DMS53 (cell line): ENCODE measurements at places on chromosomes 5 and 9.
A peak's percentile ranks its signal among the peaks of the same experiment; 100 is the strongest.

- DNase-seq, result no peak
These were observed 31.3 kb upstream of the STRBP start for GRCh38 chr9:123299558-123300126.

GRCh38 chr9:76602199-76602598, 143.2 kb downstream of the GCNT1 start:
- DNase-seq, result no peak

DNA sequence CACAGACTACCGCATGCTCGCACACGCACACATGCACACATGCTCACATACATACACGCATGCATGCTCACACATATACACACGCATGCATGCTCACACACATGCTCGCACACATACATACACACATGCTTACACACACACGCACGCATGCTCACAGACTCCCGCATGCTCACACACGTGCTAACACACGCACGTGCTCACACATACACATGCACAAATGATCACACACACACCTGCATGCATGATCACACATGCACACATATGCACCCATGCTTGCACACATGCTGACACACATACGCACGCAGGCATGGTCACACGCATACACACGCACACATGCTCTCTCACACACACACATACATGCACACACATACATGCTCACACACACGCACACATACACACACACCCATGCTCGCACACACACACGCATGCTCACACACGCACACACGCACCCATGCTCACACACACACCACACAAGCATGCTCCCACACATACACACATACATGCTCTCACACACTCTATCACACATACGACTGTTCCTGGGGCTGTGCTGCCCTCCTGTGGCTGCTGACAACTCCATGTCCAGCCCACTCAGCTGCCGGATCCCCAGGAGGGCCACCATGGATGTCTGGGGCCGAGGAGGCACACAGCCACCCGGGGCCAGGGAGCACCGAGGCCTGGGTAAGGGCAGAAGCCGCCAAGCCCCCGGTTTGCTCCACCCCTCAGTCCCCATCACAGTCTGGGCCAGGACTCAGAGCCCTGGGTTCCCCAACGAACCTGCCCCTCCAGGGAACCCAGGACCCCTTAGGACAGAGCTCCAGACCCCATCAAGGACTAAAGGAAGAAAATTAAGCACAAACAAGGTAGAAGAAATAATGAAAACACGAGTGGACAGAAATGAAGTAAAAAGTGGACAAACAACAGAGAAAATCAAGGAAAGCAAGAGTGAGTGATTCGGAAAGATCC, 31.4 kb upstream of the EGFL7 start:
- DNase-seq, result peak; percentile 89

- no peak for DNase-seq
These were observed 171.5 kb upstream of the PHYKPL start for GRCh38 chr5:178403956-178404600.

- no peak for DNase-seq
These were observed 8.5 kb upstream of the ZFP62 start for GRCh38 chr5:180869587-180869986.

GRCh38 chr9:129012343-129012742, 15.8 kb downstream of the SH3GLB2 start:
- DNase-seq, result no peak

DNA sequence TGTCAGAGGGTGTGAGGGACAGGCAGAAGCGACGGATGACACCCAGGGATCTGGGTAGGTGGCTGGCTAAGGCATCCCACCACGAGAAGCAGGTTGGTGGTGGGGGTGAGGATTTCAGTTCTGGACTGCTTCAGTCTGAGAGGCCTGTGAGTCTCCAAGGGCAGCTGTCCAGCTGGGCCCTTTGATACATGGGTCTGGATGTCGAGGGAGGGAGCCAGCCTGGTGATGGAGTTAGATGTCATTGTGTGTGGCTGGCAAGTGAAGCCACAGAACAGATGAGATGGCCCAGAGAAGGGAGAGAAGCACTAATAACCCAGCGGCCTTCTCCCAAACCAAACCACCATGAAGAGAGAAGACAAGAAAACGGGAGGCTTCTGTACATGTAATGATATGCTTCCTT, 11.1 kb downstream of the MED27 start:
- no peak for DNase-seq

DNA sequence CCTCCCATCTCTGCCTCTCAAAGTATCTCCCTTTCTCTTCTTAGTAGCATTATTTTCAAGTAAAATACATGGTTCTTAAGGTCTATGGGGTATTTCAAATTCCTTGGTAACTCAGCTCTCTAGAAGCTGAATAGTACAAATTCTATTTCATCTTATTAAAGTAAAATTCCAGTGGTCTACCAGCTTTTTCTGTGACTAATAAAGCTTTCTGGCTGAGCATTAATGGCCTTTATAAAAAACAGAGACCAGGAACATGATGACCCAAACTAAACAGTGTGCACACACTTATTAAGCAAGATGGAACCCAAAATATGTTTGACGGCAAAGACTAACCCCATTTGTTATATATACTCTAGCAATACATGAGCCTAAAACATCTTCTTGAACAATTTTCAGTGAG, 142.6 kb downstream of the OR2K2 start:
- DNase-seq, result no peak

DNA sequence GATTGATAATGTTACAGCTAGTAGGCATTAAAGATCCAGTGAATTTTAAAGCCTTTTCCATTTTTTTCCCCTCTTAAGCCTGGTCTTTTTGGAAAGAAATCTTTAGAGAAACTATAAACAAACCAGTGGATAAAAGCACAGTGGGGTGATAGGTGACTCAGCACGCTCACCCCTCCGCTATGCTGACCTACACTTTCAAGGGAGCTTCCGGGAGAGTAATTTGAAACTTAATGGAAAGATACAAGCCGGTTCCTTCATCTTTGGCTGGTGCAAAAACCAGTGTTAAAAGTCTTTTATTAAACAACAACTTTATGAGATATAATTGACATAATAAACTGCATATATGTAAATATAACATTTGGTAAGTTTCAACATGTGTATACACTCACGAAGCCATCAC, 27.0 kb upstream of the ALDOB start:
- no peak for DNase-seq

GRCh38 chr5:122286541-122286940, 25.5 kb upstream of the SNCAIP start:
- no peak for DNase-seq

- DNase-seq, result no peak
These were observed 101.1 kb downstream of the FGF18 start for GRCh38 chr5:171520300-171521174.

GRCh38 chr5:98341038-98342032, 432.1 kb upstream of the RGMB start:
- no peak for DNase-seq

- no peak for DNase-seq
These were observed 40.3 kb upstream of the SVEP1 start for GRCh38 chr9:110619831-110620230.

DNA sequence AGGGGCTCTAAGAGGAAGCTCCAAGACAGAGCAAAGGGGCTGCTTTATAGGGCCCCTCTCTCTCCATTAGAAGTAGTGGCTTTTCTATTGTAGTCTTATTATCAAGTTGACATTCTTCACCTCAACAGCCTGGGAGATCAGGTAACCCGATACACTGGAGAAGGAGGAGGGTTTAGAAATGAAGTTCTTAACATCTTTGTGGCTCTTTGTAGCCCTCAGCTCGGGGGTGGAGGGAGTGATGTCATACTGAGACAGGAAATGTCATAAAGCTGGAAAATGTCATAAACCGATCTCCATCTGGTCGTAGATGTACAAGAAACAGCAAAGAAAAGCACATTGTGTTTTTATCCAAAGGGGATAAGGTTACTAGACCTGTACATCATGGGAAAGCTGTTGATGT, 17.9 kb downstream of the PDZD2 start:
- DNase-seq, result no peak

GRCh38 chr9:14525856-14526255, 167.4 kb downstream of the ZDHHC21 start:
- DNase-seq, result no peak

DNA sequence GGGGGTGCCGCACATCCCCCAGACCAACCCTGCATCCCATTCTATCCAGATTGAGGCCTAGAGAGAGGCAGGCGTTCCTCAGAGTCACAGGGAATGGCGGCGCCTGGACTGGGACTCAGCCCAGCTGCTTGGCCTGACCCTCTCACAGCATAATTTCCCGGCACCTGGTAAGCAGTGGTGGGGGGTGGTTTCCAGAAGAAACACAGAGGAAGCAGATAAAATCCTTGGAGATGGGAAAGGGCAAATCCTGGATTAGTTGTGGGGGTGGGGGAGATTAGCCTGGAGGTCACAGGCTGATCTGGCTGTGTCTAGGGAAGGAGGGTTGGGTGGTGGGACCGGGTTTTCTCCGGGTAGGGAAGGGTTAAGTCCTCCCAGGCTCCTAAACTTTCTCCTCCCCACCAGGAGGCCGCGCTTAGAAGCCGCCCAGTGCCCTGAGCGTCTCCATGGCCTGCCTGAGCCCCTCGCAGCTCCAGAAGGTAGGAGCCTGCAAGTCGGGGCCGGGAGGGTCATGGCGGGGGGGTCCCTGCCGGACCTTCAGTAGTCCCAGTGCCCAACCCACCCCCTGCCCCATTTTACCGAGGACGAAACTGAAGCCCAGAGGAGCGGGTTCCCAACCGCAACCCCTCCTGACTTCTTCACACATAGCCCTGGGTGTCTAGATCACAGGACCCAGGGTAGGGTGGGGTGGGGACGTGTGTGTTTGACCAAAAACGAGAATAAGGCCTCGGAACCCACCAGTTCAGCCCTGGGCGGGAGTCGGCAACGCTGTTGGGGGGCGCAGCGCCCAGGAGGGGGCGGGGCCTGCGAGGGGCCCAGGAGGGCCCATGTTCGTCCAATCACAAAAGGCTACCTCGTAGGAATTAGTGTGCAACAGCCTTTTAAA, 1.3 kb downstream of the PHYHD1 start:
- DNase-seq, result no peak

DNA sequence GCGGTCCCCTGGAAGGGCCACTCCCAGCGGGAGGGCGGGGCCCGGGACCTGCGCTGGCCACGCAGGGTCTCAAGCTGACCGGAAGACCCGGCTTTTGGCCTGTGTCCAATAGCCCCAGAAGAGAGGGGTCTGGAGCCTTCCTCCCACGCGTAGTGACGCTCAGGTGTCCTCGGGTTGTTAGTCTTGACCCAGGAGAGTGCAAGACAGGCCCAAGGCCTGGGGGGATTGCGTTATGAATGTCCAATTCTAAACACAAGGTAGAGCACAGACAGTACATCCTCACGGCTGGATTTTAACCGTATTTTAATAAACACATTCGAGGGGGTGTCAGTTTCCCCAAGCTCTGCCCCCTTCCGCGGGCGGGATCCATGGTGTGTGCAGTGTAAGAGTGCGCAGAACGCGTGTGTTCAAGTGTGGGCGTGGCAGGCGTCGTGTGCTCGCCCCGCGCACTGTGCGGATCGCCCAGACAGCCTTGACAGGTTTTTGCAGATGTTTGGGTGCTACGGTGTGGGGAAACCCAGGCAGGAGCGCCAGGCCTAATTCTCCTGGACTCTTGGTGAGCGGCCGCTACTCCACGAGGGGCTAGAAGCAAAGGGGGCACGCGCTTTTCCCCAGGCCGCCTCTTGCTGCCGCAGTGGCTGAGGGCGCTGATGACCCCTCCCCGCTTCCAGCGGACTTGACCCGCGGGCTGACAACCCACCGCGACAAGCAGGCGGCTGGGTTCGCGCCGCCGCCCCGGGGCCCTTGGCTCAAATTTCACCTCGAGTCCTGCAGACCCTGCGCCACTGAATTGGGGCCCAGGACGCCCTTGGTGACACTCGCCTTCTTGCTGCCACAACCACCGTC, 6.1 kb upstream of the DMRT3 start:
- no peak for DNase-seq
